ENCODE measurements at places on chromosomes 16 and 17.
A peak's percentile ranks its signal among the peaks of the same experiment; 100 is the strongest.

DNA sequence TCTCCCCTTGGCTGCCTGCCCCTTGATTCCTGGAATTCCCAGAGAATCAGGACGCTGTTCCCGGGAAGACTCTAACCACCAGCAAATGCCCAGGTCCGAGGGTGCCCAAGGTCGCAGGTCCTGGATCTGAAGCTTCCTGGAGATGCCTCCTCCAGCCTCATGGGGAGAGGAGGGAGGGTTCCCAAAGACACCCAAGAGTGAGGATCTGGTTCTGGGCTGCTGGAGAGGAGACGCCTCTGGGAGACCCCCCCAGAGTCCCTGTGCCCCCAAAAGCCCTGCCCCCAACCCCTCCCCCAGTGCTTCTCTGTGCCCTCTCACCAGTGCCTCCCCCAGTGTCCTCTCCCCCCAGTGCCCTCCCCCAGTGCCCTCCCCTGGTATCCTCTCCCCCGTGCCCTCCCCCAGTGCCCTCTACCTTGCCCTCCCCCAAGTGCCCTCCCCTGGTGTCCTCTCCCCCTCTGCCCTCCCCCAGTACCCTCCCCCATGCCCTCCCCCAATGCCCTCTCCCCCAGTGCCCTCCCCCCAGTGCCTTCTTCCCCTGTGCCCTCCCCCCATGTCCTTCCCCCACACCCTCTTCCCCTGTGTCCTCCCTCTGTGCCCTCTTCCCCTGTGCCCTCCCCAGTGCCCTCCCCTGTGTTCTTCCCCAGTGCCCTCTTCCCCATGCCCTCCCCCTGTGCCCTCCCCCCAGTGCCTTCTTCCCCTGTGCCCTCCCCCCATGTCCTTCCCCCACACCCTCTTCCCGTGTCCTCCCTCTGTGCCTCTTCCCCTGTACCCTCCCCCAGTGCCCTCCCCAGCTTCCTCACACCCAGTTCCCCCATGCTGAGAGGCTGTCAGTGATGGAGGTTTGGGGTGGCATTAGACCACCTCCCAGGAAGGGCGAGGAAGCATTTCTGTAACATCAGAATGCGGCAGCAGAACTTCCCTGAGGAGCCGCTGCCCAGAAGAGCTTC lies 6.3 kb upstream of the SECTM1 start:
- DNase-seq: no peak

GRCh38 chr17:39607851-39608130 lies at the start of gene NEUROD2:
Gene NEUROD2 (minus strand): TSS chr17:39607920. CDS start chr17:39606599, 1,321 bp downstream.
- DNase-seq: no peak

DNA sequence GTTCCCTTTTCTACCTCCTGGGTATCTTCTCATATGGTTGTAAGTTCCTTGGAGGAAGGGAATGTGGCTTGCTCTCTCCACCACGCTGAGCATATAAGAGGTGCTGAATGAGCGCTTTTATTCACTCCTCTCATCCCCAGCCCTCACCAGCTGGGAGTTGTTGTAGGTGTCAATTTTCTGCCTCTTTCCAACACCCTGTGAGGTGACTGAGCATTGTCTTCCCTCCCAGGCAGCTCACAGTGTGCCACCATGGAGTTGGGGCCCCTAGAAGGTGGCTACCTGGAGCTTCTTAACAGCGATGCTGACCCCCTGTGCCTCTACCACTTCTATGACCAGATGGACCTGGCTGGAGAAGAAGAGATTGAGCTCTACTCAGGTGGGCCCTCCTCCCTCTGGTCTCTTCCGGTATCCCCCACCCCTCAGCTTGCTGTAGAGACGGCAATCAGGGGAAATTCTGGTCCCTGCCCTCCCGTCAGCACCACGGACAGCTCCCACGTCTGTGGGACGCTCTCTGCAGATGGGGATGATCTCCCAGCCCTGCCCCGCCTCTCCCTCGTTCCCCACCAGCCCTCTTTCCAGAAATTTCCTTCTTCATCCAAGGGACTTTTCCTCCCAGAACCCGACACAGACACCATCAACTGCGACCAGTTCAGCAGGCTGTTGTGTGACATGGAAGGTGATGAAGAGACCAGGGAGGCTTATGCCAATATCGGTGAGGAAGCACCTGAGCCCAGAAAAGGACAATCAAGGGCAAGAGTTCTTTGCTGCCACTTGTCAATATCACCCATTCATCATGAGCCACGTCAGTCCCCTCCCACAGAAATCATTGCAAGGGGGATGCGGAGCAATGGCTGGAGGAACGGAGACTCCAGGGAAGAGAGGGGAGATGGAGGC lies 18.3 kb downstream of the CIITA start:
- no peak for DNase-seq

DNA sequence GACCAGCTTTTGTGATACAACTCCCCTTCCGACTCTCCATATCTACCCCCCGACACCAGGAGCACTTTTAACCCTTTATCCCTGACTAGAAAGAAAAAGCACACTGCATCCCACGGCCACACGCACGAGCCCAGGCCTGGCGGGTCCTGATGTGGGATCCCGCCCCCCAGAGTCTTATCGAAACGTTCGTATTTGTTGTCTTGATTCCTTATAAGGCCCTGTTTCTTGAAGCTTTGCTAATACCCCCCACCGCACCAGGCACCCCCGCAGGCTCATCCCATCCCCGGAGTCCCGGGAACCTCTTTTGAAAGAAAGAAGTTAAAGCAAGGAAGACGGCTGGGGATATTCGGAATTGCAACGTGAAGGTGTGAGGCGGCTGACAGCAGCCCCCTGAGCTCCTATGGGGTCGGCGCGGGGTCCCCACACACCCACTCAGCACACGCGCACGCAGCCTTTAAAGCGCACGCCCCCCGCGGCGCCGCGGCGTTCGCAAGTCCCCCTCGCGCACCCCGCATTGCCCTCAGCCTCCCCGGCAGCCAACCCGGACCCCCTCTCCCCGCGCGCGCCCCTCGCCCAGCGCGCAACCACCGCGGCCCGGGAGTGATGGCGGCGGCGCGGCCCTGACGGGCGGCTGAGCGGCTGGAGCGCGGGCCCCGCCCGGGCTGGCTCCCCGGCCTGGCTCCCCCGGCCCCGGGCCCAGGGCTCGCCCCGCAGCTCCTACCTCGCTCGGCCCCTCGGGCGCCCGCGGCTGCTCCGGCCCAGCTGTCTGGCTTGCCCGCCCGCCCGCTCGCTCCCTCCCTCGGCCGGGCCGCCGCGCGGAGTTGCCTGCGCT lies 448 bp downstream of the STAT5B start:
- DNase-seq: peak; percentile 53

GRCh38 chr16:85331688-85332087 lies 219.4 kb upstream of the CIBAR2 start:
- no peak for DNase-seq

GRCh38 chr17:61131585-61131984 lies 268.1 kb upstream of the TBX2 start:
- DNase-seq: no peak

- no peak for DNase-seq
These were observed 15.6 kb downstream of the PMP22 start for GRCh38 chr17:15249487-15249886.

- DNase-seq: no peak
These were observed at the start of gene VTN for GRCh38 chr17:28370035-28370743. Gene VTN (minus strand): TSS chr17:28370307. CDS start chr17:28370203, 104 bp downstream.

DNA sequence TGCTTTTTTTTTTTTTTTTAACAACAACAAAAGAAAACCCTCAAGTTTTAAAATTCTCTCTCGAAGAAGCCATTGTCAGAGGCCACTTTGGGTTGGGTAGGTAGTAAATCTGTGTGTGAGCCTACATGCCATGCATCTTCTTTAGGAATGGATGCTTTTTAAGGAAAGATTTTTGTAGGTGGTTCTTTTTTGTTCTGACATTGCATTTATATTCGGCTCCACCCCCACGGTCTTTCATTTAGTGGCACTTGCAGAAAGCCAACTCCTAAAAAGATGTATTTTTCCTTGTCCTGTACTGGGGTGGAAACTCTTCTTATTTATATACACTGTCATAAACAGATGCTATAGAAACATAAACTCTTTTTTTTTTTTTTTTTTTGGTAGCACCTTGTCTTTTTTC lies 35.1 kb downstream of the KCNJ2 start:
- no peak for DNase-seq

GRCh38 chr17:36851250-36851649 lies 86.0 kb upstream of the LHX1 start:
- no peak for DNase-seq

- no peak for DNase-seq
These were observed 19.9 kb downstream of the SNX11 start for GRCh38 chr17:48127371-48128051.

GRCh38 chr16:22983614-22984013 lies 165.6 kb downstream of the USP31 start:
- no peak for DNase-seq

- DNase-seq: no peak
These were observed 53.3 kb upstream of the BCAR1 start for GRCh38 chr16:75304521-75305363.

DNA sequence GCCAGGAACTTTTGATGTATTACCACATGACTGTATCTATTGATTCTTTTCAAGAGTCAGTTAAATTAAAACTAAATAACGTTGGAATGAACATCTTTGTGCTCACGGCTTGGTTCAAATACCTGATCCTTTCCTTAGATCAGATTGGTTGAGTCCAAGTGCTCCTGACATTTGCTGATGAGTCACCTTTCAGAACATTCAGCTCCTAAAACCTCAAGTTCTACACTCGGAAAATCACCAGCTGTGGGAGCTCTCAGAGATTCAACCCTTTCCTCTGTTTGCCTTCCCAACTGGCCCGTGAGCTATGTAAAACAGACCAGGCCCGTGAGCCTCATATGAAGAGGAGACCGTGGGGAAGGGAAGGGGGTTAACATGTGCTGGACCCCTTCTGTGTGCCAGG lies 68.1 kb downstream of the RTN4RL1 start:
- no peak for DNase-seq

- no peak for DNase-seq
These were observed 32.1 kb upstream of the RPH3AL start for GRCh38 chr17:384622-385177.

GRCh38 chr16:69367980-69368379 lies 16.4 kb upstream of the TMED6 start:
- DNase-seq: no peak

GRCh38 chr16:53925526-53925925 lies 221.6 kb downstream of the FTO start:
- DNase-seq: no peak

- DNase-seq: no peak
These were observed 4.8 kb upstream of the CDK5RAP3 start for GRCh38 chr17:47966079-47966519.

- DNase-seq: no peak
These were observed 183.1 kb downstream of the SALL1 start for GRCh38 chr16:50967827-50968612.

- no peak for DNase-seq
These were observed 24.0 kb downstream of the USP31 start for GRCh38 chr16:23125277-23125676.

DNA sequence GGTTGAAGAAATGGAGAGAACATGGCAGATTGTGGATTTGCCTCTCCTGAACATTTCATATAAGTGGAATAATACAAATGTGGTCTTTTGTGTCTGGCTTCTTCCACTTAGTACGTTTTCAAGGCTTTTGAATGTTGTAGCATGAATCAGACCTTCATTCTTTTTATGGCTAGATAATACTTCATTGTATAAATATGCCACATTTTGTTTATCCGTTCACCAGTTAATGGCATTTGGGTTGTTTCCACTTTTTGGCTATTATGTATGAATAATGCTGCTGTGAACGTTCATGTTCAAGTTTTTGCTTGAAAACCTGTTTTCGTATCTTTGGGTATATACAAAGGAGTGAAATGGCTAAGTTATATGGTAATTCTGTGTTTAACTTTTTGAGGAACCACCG lies 130.4 kb downstream of the TANC2 start:
- DNase-seq: no peak

DNA sequence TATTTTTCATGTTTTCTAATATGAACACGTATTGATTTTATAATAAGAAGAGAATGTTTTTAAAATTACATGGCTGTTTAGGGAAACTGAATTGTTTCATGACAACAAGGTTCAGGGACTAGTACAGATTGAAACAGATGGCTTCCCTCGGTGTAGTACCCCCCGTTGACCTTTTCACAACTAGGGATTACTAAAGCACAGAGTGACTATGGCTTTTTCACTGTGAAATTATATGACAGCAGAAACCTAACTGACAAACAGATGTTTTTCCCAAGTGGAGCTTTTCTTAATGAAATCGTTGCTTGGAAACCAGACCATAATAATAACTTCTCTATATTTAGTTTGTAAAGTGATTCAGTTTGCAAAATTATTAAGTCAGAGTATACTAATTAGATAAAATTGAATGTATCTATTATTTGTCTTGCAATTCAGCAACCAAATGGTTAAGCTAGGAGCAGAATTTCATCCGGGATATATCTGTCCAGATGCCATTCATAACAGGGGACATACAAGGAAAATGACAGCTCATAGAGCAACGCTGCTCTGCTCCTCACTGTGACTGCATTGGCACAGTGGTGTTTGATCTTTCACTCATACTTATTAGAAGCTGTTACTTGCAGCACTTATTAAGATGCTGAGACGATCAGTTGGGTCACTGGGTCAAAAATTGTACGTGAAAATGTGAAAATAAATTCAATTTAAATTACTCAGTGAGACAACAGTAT lies 111.7 kb downstream of the TANGO6 start:
- DNase-seq: no peak

DNA sequence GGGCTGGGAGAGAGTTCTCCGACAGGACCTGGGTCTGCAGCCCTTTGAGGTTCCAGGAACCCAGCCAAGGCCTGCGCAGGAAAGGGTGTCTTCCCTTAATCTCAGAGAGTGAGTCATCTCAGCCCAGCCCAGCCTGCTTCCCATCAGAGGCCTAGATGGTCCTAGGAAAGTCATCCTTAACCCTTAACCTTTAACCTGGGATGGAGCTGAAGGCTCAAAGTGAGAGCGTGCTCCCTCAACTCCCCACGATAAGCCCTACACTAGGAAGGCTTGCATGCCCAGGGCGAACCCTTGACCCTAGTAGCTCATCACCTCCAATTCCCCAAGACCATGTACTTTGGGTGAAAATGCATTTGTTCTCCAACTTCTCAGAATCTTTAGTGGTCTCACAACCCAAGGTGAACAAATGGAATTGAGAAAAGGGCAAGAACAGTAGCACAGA lies 4.8 kb upstream of the ATXN7L3 start:
- DNase-seq: no peak

- no peak for DNase-seq
These were observed 46.5 kb downstream of the STX8 start for GRCh38 chr17:9529033-9529700.

DNA sequence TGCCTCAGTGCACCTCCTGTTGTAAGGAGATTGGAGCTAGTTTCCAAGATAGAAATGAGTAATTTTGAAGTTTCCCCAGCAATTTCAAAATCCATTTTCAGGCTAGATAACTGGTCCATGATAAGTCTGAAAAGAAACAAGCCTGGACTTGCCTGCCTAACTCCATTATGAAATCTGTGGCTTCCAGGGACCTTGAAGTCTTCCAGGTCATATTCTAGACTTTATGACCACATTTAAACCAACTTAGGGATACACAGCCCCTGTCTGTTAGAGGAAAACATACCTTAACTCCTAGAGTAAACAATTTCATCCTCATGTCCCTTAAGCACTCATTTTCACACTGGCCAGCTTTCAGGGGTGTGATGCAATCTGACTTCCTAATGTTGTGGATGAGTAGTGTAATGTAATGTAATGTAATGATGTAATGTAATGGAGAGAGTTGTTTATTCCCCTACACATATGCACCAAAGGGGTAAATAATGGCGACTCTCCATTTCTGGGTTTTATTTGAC lies 96.7 kb upstream of the FAM20A start:
- DNase-seq: no peak

- no peak for DNase-seq
These were observed 7.2 kb downstream of the TMEM94 start for GRCh38 chr17:75463603-75464002.

All from stimulated activated naive CD4-positive, alpha-beta T cell (primary cell).